Activated naive CD4-positive, alpha-beta T cell (primary cell): ENCODE measurements at places on chromosomes 11 and 22.

DNA sequence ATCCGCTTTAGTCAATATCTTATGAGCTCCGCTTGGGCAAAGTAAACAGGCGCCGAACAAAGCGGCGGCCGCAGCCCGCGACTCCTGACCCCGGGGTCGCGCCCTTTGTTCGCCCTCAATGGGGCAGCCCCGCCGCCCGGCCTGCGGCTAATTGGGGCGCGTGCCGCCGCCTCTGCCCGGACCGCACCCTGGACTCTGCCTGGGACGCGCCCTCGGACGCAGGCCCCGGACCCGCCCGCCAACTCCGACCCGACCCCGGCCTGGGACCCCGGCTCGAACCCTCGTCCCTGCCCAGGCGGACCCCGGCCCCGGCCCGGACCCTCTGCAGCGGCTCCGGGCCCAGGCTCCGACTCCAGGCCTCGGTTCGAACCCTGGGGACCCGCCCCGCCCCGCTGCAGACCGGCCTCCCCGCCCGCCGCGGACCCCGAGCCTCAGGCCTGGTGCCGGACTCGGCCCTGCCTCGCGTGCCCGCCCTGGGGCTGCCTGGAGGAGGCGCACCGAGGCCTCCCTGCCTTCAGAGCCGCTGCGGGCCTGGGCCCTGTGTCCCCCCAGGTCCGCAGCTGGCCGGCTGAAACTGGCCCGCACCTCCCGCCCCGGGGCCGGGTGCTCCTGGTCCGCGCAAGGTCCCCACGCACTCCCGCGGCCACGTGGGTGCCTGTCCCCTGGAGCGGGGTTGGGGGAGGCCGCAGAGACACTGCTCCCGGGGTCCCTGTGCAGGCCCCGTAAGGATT is 84.7 kb upstream of the WNT7B start:
- no peak for DNase-seq

- no peak for DNase-seq
Measured at GRCh38 chr22:38017272-38017920, 33.0 kb upstream of the SOX10 start.

GRCh38 chr11:58745705-58746364 is 14.1 kb upstream of the GLYAT start:
- DNase-seq: no peak

GRCh38 chr22:49270595-49271368 is 556.9 kb downstream of the BRD1 start:
- DNase-seq: no peak

DNA sequence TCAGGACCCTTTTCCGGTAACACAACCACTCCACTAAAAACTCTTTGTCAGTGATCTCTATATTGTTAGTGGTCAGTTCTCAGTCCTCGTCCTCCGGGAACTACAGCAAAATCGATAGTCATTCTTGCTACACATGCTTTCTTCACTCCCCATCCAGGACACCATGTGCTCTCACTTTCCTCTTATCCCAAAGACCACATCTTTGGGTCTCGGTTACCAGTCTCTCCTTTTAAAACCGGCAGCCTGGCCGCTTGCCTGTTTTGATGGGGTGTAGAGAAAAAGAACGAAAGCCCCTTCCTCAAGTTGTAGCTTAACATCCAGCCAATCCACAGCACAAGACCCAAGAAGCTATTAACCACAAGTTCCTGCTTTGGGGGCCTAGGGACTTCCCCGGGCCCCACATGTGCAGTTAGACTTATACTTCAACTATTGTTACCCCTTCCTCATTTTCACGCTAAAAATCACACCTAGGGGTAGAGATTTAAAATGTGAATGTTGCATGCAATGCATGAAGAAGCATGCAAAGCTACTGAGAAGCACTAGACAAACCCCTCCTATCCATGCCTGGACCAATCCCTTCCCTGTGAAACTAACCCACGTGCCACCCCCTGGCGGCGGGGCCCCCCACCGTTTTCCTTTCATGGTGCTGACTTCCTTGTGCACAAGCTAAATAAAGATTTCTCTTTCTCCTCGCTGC is 1.5 kb upstream of the TOLLIP start:
- DNase-seq: peak; percentile 35

GRCh38 chr22:45994491-45995404 is 17.8 kb upstream of the WNT7B start:
- peak; percentile 59 for DNase-seq

GRCh38 chr11:83456566-83456965 is 170.4 kb upstream of the CCDC90B start:
- no peak for DNase-seq

- DNase-seq: no peak
Measured at GRCh38 chr22:24420072-24420976, 7.1 kb upstream of the ADORA2A start.

DNA sequence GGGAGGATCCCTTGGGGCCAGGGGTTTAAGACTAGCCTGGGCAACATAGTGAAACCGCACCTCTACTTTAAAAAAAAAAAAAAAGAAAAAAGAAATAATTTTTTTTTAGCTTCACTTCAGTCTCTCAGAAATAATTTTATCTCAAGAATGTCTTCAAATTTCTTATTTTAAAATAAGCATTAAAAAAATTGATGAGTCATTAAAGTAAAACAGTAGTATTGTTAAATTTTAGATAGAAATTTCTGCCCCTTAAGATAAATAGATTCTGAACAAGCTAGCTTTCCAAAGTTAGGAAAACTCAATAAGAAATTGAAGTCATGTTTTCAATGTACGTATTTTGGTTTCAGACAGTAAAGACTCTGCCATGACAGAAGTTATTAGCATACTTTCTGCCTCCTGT is 7.7 kb upstream of the PACS1 start:
- no peak for DNase-seq

DNA sequence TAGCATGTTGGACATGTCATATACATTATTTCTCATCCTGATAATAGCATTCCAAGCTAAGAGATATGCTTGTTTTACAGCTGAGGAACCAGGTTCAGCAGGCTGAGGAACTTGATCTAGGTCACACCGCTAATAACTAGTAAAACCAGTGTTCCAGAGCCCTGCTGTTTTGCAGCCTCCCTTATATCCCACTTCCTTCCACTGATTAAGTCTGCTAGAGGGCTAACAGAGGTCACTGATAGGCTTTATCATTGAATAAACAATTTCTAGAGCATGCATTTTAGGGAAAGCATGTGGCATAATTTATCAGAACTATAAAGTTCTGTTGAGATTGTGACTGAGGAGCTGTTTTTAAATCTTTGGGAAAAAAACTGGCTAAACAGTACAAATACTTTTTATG is 54.0 kb downstream of the UVRAG start:
- no peak for DNase-seq

DNA sequence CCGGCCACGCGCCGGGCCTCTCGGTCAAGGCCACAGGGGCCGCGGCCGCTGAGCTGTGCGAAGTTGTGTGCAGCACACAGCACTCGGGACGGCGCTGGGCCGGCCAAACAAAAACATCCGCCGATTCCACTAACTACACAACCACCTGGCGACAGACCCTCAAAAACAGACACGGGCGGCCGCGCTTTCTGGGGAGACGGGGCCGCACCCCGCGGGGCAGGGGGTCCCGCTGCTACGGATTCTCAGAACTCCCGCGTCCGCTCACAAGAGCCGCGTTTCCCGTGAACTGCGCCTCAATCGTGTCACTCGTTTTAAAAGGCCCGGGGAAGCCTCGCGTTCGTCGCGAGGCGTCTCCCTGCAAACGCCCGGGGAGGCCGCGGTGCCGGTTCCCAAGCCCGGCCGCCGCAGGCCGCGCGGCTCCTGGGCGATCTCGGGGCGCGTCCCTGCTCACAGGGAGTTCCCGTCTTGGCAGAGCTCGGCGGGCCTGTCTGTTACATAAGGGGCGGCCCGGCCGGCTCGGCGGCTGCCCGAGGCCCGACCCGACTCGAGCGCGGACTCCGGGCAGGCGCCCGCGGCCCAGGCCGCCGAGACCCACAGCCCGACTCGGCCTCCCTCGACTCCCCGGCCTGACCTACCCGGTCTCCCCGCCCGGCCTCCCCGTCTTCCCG is 936 bp downstream of the BRD1 start:
- no peak for DNase-seq

DNA sequence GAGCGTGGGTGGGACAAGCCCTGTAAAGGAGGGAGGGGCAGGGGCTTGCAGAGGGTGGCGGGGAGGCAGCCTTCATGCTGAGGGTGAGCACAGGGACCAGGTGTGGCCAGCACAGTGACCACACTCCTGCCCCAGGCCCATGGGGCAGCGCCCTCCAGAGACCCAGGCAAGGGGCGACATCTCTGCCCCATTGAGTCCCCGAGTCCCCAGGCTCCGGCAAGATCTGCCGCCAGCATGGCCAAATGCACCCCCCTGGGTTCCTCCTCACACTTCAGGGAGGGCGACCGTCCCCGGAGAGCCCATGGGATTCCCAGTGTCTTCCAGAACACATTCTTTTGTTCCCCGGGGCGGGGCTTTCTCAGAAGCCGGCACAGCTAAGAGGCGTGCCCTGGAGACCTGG is 362.5 kb downstream of the TBC1D22A start:
- no peak for DNase-seq

DNA sequence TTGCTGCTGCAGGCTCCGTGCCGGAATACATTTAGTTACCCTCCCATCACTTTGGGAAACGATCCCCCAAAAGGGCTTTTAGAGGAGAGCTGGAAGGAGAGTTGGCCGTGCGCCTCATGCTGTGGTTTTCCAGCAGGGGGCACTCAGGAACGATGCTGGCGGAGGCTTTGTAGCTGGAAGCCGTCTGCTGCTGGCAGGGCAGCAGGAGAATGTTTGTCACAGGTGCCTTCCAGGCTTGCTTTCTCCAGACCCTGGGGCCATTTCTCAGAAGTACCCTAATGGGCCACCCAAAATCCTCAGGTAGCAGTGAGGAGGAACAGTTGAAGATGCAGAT is 30.0 kb upstream of the CABP7 start:
- DNase-seq: no peak

DNA sequence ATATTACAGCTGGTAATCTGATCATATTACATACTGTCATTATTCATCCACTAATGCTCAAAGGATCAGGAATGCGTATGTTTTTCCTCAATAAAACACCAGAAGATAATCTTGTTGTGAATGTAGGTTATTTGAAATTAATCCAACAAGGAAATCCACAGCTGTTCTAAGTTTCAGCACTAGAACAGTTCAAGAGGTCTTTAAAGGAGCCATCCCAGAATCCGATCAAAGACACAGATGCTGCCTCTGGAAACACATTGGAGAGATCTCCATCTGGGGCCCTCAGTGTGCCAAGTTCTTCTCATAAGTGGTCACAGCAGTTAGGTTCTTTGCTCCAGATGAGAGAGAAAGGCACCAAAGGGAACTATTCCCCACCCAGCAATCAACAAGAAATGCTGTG is 1955.1 kb upstream of the RAG2 start:
- no peak for DNase-seq

- DNase-seq: no peak
Measured at GRCh38 chr11:9037963-9038362, 34.2 kb upstream of the NRIP3 start.
